Muscle of leg (tissue), 16 donors: ENCODE measurements at places on chromosomes 12 and 14.

- DNase-seq = no peak
Observed at GRCh38 chr14:89374908-89375307, 42.1 kb downstream of the FOXN3 start.

- DNase-seq = no peak
Observed at GRCh38 chr12:72499244-72499643, 227.1 kb downstream of the TRHDE start.

DNA sequence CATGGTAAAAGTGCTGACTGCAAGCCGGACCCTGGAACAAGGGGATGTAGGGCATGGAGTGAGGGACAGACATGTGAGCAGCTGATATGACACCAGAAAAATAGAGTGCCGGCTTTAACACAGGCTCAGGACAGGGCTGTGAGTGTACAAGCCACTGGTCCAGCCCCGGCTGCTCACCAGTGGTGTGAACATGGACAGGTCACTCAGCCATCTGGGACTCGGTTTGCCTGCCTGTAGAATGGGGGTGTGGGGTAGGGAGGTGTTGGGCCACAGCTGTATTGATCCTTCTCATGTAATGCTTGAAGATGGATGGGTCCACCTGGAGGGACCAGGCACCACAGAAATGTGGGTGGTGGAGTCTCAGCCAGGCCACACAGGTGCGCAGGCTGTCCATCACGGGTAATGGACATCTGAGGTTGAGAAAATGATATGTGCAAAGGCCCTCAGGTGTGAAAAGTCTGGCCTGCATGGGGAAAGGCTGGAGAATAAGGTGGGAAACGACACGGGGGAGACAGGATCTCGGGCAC is 10.6 kb upstream of the KRT74 start:
- DNase-seq = no peak

DNA sequence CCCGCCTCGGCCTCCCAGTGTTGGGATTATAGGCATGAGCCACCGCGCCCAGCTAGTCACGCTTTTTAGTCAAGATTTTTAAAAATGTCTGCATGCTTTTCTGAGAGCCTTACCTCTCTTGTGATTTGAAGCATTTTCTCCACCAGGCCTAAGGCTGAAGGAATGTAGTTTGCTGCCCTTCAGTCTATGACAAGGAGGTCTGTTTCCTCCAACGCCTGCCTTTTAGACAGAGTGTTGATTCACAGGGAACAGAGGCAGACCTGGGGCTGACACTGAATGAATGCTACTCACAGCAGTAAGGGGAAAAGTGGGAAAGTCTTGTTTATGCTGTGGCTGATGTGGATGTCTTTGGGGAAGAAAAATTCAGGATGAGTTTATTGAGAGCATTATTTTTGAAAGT is 27.2 kb upstream of the MDM2 start:
- no peak for DNase-seq

GRCh38 chr14:89640141-89640540 is 223.1 kb upstream of the FOXN3 start:
- no peak for DNase-seq

GRCh38 chr14:99393059-99393655 is 87.5 kb downstream of the SETD3 start:
- no peak for DNase-seq

DNA sequence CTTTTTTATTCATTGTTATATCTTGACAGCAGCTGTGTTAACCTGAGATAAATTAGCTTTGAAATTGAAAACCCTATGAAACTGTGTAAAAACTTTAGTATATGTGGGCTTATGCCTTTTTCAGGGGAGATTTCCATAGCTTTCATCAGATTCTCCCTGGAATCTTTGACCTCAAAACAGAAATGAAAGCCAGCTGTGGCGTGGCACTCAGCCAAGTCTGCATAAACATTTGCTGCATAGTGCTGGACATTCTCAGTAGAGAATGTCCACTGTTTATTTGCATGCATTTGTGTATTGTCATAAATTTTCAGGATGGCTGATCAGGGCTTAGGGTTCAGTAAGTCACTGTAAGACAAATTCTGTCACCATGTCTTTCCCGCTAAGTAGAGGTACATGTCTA is 115.3 kb upstream of the NAP1L1 start:
- DNase-seq = peak; percentile 14

- DNase-seq = peak; percentile 20
Observed at GRCh38 chr14:99055816-99056215, 216.2 kb downstream of the BCL11B start.

- no peak for DNase-seq
Observed at GRCh38 chr12:82745807-82746206, 59.1 kb downstream of the TMTC2 start.

- DNase-seq = no peak
Observed at GRCh38 chr14:21258005-21258888, 11.0 kb downstream of the HNRNPC start.

- DNase-seq = no peak
Observed at GRCh38 chr12:5440978-5441377, 9.1 kb downstream of the NTF3 start.

- DNase-seq = no peak
Observed at GRCh38 chr12:126487431-126487980, 1422.3 kb downstream of the AACS start.

- no peak for DNase-seq
Observed at GRCh38 chr12:9740106-9740750, 7.3 kb upstream of the CLECL1 start.

GRCh38 chr14:54342806-54343205 is 54.0 kb upstream of the CDKN3 start:
- no peak for DNase-seq

- DNase-seq = no peak
Observed at GRCh38 chr12:111022386-111022785, 102.0 kb upstream of the MYL2 start.

DNA sequence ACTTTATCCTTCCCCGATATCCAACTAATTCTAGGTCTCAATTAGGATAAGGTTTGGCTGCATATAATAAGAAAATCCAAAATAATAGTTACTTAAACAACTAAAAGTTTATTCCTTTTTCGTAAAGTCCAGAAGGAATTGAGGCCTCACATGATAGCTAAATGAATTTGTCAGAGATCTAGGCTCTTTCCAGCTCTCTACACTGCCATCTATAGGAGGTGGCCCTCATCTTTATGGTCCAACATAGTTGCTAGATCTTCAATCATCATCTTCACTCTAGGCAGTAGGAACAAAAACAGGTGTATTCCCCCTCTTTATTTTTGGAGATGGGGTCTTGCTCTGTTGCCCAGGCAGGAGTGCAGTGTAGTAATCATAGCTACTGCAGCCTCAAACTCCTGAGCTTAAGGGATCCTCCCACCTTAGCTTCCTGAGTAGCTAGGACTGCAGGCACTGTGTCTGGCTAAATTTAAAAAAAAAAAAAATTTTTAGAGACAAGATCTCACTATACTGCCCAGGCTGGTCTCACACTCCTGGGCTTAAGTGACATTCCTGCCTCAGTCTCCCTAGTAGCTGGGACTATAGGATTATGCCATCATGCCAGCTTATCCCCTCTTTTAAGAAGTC is 46.5 kb upstream of the SAV1 start:
- peak; percentile 37 for DNase-seq

DNA sequence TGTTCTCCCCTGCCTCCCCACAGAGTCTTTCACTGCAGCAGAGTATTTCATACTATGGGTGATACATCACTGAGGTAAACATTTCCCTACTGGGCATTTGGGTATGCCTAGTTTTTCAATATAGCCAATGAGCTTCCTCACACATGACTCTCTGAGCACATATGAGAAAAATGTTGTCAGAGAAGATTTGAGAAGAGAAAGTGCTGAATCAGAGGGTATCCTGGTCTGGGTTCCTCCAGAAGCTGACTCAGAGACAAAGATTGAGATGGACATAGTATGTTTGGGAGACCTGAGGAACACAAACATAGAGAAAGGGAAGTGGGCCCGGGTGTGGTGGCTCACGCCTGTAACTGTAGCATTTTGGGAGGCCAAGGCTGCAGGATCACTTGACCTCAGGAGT is 12.6 kb downstream of the SLC8B1 start:
- no peak for DNase-seq
